Fibroblast of the conjunctiva (primary cell): ENCODE measurements at places on chromosomes 5 and 9.

DNA sequence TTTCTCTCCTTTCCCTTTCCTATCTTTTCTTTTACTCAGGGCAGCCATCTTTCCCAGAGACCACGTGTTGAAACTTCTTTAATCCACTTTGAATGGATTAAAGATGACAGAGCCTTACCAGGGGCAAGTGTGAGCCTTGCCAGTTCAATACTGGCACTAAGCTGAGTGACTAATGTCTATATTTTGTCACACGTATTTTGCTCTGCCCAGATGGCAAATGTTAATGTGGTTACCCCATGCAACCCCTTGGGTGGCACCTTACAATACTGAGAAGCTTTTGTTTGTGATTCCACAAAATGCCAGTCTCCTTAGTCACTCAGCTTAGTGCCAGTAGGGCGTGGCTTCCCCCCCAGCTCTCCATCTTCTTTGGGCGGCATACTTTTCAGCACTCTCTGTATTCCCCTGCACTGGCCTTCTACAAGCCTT lies 24.8 kb downstream of the ANXA1 start:
- no peak for DNase-seq

- DNase-seq: no peak
These were observed 100.6 kb downstream of the ICE1 start for GRCh38 chr5:5523066-5523505.

- no peak for DNase-seq
These were observed 145.7 kb upstream of the ARRDC3 start for GRCh38 chr5:91528831-91529230.

DNA sequence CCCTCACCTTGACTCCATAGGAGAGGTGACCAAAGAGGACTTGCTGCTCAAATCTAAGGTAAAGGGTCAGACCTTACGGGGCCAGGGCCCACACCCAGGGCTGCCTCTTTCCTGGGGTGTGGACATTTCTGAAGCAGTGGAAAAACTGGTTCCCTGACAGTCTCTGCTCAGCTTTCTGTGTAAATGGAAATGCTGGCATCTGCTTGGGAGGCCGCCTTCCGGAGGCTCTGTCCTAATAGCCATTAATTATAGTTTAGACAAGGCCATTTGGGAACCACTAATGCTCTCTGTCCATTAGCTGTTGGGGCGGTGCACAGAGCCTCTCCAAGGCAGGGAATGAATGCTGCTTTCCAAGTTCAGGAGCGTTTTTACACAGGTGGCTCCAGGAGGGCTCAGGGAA lies 17.3 kb downstream of the USP20 start:
- no peak for DNase-seq

- DNase-seq: no peak
These were observed 42.5 kb downstream of the MAP1B start for GRCh38 chr5:72149742-72150141.

GRCh38 chr9:28215536-28216299 lies 642.4 kb upstream of the C9orf72 start:
- DNase-seq: no peak

DNA sequence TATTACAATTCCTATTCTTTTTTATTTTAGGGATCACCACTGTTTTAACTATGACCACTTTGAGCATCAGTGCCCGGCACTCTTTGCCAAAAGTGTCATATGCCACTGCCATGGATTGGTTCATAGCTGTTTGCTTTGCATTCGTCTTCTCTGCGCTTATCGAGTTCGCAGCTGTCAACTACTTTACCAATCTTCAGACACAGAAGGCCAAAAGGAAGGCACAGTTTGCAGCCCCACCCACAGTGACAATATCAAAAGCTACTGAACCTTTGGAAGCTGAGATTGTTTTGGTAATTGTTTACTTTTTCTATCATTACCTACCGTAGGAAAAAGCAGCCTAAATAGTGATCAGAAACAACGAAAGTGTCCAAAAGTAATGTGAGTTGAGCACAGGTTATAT lies 6.4 kb downstream of the GABRA6 start:
- no peak for DNase-seq

GRCh38 chr9:35186524-35186923 lies 24.7 kb downstream of the UNC13B start:
- DNase-seq: no peak

DNA sequence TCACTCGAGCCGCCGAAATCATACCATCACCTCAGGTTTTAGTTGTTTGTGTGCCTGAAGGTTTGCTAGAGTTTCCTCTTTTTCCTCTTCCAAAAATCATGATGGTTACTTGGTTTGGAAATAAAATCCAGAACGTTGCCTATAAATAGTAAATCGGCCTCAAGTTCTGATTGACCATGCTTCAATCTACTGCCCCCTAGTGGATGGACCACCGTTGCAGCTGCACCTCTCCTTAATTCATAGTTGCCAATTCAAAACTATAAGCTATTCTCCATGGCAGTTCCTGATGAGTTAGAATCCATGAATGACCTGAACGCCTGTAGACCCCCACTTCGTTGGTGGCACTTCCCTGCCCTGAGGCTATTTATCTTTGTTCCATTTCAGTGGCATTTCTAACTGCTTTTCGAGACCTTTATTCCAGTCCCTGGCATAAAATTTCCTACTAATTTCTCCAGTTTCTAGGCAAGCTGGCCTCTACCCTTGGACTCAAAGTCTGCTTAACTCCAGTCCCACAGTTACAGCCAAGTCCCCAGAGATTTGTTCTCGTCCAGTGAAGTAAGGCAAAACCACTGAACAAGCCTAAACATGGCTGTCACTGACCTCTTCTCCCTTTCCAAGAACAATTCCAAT lies 422.6 kb downstream of the EFNA5 start:
- peak; percentile 30 for DNase-seq

- DNase-seq: no peak
These were observed 99.8 kb downstream of the TRIO start for GRCh38 chr5:14242871-14243383.

- DNase-seq: no peak
These were observed 45.4 kb upstream of the F2R start for GRCh38 chr5:76670508-76670907.

DNA sequence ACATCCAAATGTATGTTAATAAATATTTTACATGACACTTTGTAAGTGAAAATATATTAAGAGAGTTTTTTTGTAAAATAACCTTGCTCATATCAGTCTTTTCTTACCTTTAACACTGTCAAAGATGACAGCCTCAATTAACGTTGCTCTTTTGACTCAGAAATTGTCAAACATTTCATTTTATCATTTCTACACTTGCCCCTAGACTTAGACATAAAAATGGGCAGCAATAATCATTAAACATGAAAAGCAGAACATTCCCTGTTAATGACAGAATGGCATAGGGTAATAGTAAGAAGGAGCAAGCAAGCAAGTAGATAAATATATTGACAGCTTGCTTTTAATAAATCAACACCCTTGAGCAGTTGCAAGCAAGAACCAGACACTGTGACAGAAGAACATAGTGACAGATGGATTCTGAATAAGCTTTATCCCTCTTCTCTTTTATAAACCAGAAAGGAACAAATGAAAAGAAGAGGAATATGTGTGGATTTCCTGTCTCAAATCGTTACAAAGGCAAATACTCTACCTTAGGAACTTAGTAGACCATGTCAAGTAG lies 796.0 kb upstream of the CHD1 start:
- no peak for DNase-seq

DNA sequence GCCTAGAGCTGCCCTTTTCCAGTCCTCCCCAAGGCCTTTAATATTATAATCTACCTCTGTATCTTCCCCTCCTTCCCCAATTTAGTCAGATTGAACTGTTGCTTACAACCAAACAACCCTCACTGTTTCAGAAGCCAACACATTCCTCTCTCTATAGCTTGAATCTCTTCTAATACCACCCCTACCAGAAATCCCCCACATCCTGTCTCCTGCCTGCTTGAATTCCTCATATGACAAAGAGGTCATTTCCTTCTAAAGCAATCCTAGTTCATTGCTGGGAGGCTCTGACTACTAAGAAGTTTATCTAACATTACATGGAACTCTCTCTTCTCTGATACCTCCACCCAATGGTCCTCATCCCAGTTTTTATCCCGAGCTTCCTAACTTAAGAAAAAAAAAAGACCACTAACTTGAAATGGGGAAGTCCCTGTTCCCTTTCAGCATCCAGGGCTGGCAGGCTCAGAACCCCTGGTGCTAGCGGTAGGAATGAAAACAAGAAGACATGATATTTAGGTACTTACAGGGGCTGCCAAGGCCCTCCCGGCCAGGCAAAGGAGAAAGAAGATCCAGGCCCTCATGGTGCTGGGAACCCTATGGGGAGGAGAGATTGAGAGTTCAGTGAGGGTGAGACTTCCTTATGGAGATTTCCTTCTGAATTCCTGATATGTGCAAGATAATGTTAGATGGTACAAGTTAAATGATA lies 11.0 kb downstream of the SPARC start:
- no peak for DNase-seq

DNA sequence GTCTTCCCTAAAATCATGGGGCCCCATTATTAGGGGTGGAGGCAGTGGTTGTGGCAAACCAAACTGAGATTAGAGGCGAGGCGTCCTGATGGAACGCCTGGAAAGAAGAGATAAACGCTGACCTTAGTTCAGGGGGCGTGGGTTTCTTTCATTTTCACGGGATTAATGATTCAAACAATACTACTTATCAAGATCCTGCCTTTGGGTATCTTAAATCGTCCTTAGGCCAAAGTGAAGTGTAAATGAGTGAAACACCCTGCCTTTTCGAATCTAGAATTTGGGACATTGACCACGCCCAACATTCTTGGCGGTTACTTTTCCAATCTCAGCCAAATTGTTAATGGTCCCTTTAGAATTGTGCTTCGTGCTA lies 1.0 kb upstream of the UBTD2 start:
- no peak for DNase-seq

DNA sequence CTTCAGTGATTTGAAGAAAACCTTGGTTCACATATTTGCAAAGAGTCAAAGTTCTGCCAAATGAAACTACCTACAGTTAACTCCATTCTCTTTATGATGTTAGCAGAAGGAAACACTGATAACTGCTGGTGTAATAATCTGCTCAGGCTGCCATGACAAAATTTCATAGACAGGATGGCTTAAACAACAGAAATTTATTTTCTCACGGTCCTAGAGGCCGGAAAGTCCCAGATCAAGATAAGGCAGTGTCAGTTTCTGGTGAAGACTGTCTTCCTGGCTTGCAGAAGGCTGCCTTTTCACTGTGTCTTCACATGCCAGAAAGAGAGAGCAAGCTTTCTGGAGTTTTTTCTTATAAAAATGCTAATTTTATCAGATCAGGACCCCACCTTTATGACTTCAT lies 102.4 kb upstream of the PARP8 start:
- DNase-seq: no peak

GRCh38 chr5:87787625-87788256 lies 375.0 kb upstream of the CCNH start:
- no peak for DNase-seq

GRCh38 chr5:52754051-52754450 lies 33.7 kb upstream of the ITGA1 start:
- no peak for DNase-seq

DNA sequence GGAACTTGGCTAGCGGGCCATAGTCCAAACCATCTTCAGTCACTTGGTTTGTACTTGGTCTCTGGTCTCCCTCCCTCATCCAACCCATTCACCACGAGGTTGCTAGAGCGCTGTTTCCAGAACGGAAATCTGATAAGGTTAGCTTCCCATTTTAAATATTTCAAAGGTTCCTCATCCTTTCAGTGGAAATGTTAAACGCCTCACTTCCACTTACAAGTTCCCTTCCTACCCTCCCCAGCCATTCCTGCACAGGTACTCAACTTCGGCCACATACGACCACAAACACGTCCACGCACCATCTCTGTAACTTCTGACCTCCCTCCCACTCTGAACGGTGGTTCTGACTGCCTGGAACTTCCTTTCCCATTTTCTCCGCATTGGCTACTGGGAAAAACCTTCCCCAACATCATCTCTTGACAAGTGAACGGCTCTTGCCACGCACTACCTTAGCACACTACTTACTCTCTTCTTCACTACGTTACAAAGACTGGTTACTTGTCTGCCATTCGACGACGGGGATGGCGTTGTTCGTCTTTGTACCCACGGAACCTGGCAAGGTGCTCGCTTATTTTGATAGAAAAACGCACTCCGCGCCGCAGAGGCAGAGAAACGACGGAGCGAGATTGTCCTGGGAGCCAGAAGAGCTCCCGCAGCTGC lies 629 bp downstream of the CCNH start:
- no peak for DNase-seq

DNA sequence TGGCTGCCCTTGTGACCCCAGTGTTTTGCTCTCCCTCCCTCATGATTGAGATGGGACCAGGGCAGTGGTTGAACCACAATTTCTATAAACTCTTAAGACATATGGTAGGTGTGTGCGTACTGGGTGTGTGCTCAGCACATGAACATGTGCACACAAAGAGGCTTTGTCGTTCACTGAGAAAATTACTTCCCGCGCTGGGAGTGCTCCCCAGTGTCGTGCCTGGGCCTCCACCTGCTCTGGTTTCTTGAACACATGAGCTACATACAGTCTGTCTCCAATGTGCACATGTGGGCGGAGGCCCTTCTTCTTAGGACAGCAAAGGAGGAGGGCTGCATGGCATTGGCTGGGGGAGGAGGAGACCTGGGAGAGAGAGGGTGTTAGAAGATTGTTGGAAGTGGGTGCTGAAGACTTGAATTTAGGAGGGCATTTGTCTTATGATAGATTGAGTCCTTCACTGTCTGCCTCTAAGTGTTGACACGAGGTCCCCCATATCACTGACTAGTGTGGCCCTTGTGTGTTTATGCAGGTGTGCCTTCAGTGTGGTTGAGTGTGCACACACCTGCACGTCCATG lies 170.0 kb downstream of the CACNA1B start:
- no peak for DNase-seq

DNA sequence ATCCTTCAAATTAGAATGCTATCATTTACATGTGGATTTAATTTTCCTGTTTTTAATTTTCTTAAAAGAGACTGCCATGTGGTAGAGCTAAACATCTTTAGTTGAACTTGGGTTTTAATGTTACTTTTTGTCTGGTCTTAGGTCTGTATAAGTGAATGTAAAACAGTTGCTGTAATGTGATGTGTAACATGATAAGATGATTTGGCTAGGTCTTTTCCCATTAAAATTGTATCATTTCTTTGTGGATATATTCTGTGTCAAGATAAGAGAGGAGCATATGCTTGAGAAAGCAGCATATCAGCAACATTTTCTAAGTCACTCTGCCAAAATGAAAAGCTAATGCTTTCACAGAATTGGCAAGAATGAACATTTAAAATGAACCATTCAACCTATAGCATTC lies 18.5 kb downstream of the TMEM167A start:
- no peak for DNase-seq

DNA sequence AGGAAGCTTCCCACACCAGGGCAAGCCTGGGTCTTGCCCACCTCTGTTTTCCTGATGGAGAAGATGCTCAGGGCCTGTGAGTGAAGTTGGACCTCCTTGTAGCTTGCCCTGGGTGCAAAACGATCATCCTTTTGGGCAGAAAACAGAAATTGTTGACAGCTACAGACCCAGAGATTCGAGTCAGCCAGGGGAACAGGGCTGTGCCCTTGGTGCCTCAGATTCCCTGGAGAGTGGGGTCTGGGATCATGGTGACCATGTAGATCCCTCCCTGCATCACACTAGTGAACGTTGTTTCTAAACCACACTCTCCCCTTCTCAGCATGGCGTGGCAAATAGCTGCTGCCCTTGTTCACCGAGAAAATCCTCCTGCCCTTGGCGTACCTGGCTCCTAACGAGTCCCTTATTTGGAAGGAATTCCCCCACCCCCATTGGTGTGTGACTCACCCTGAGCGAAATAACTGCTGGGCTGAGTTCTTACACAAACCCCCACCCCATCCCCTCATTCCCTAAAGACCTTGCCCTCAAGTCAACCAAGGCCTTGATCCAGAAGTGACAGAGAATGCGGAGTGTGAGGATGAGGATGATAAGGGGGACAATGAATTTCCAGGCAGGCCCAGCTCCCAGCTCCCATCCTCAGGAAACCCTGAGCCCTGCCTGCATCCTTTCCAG lies 1.1 kb upstream of the DCANP1 start:
- DNase-seq: no peak

- DNase-seq: no peak
These were observed 25.2 kb upstream of the LIFR start for GRCh38 chr5:38581597-38581996.
